Activated CD4-positive, alpha-beta T cell treated with anti-CD3 and anti-CD28 coated beads, Interleukin-2, amount 10 ng/mL, durations not matched to agents 24 days and 14 days (primary cell): ENCODE measurements at places on chromosomes 2 and 18. TPM values are rescaled to one million over a fixed set of nuclear protein-coding genes. Genes with fewer than 3 reads are reported as not detected.

DNA sequence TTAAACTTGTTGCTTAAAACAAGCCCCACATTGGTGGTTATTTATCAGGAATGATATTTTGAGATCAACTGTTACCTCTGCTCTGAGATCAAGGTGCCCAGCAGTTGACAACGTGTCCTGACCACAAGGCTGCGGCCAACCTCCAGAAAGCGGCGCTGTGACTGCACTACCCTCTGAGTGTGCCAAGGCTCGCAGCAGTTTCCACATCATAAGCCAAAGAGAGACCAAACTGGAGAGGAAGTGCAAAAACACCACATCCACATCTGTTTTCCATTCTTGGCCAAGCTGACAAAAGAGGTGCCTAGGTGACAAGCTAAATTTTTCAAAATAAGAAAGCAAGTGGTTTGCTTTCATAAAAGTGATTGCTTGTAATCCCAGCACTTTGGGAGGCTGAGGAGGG lies 410.8 kb upstream of the POU3F3 start:
- H3K4me3 ChIP-seq: no peak overlapping the region
- no peaks in the 10 kb centered on the region for H3K36me3 ChIP-seq
- no peaks in the 10 kb centered on the region for H3K27me3 ChIP-seq
- no peak overlapping the region for H3K27ac ChIP-seq
- no peak for DNase-seq

INHBB gene
- total RNA-seq: not detected in 2 replicates

- no peak for DNase-seq
- no peak overlapping the region for H3K4me3 ChIP-seq
- H3K36me3 ChIP-seq: no peaks in the 10 kb centered on the region
These were observed 9.5 kb downstream of the ASB18 start for GRCh38 chr2:236254674-236255073.

- peaks cover 5% of the 10 kb centered on the region for H3K4me1 ChIP-seq
- H3K36me3 ChIP-seq: peaks cover 38% of the 10 kb centered on the region
- no peak for DNase-seq
- no peaks in the 10 kb centered on the region for H3K27me3 ChIP-seq
- no peak overlapping the region for H3K27ac ChIP-seq
- H3K4me3 ChIP-seq: no peak overlapping the region
These were observed 359.9 kb downstream of the ARHGAP15 start for GRCh38 chr2:143489145-143489544.

DNA sequence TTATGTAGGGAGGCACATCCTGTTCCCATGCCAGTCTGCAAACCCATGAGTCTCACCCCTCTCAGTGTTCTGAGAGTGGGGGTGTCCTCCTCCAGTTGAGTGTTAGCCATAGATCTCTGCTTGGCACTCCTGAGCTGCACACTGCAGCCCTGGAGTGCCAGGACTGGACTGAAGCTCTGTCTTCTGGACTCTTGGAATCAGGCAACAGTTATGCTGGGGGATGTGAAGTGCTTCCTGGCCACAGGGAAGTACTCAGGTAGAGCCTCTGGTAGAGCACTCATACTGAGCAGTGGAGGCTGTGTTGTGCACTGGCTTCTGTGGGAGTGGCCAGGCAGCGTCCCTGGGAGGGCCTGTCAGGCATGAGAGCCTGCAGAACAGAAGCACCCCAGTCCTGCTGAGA lies 43.0 kb downstream of the SERPINB7 start:
- H3K4me1 ChIP-seq: peaks cover 3% of the 10 kb centered on the region
- H3K4me3 ChIP-seq: no peak overlapping the region
- no peak for DNase-seq
- no peaks in the 10 kb centered on the region for H3K36me3 ChIP-seq

CDH2 gene
- 0.07 TPM in 1 of 2 replicates, not detected in the other for total RNA-seq

TANC1 gene
- total RNA-seq: 0.33 and 0.37 TPM in 2 replicates
